ENCODE measurements at places on chromosomes 3 and 15.
A peak's percentile ranks its signal among the peaks of the same experiment; 100 is the strongest.

- no peak for DNase-seq
Measured at GRCh38 chr3:38109580-38110313, 27.2 kb downstream of the ACAA1 start.

- no peak for DNase-seq
Measured at GRCh38 chr3:50652709-50653108, 22.0 kb upstream of the DOCK3 start.

DNA sequence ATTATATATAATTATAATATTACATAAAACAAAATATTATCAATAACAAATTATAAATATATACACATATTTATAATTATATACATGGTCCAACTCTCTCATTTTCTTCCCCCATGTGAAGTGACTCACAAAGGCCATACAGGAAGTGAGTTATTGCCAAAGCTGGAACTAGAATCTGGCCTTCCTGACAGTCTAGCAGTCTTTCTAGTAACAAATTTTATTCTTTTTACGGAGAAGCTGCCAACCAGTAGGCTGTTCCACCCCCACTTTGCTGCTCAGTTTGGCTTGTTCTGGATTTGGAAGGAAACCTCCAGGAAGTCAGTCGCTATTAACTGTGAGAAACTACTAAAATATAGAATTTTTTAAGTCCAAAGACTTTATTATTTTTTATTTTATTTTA lies 79.6 kb downstream of the DHX36 start:
- DNase-seq = no peak

DNA sequence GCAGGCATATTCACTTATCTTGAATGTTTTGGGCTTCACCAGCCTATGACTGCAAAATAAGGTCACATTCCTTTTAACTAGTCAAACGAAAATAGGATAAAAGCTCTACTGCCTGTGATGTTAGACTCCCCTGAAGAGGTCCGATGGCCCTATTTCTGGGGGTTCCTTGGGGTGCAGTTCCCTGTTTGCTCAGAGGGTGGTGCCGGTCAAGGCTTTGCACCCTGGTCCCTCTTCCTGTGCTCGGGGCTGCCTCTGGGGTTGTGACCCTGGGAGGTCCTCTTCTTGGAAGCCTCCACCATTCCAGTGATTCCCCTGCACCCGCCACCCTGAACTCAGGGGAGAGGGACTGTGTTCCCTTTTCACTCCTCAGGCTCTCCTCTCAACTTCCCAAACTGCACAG lies 86.7 kb upstream of the ANKRD34C start:
- DNase-seq = no peak

DNA sequence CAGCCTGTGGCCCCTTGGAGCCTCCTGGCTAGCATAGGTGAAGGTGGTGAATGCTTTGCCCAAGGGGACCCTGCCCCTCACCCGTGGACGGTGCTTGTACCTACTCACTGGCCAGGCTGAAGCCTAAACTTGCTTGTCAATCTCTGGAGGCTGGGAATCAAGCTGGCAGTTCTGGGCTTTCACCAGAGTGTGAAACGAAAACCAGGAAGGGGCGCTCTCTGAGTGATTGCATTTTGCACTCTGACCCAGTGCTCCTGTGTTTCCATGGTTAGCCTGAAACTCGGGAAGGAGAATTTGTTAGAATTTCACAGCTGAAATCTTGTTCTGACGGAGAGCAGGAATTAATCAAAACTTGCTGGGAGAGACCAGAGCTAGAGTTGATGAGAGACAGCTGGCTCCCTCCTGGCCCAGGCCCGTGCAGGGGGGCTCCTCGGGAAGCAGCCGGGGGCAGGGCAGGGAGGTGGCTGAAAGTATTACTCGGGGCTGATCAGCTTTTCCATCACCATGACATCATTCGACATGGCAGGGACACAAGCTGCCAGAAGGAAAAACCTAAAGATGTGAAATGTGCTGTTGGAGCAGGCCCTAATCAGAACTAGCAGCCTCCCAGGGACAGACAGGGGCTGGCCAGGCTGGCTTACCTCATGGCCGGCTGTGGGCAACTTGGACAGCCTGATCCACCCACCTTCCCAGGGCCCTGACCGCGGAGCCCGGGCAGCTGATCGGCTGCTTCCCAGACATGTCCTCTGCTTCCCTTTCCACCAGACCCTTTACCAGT lies 323.6 kb upstream of the CTDSPL start:
- no peak for DNase-seq

- no peak for DNase-seq
Measured at GRCh38 chr15:83688201-83688600, 34.3 kb downstream of the ADAMTSL3 start.

GRCh38 chr15:38593524-38593923 lies 28.9 kb upstream of the RASGRP1 start:
- DNase-seq = no peak

DNA sequence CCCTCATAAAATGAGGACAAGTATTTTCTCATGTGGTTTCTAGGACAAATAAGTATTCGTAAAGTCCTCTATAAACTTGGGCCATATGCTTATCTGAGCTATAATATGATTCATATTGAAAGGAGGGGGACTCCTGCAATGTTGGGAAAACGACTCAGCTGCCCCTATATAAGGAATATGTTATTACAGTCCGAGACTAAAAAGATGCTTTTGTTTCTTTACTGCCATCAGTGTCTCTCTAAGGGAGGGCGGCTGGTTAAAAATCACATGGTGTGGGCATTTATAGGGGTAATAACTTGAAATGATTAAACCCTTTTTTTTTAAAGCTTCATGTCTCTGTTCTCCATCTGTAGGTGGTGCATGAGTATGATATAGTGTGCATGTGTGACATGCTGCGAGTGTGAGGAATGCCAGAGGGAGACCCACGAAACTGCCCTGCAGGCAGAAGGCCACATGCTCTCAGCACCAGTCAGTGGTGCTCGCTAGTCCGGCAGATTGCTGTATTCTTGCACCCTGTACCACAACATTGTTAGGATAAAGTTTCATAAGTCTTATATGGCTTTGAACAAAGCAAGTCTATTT lies 256.0 kb upstream of the CTDSPL start:
- DNase-seq = no peak

GRCh38 chr15:29750754-29751153 lies 71.5 kb downstream of the TJP1 start:
- DNase-seq = no peak

DNA sequence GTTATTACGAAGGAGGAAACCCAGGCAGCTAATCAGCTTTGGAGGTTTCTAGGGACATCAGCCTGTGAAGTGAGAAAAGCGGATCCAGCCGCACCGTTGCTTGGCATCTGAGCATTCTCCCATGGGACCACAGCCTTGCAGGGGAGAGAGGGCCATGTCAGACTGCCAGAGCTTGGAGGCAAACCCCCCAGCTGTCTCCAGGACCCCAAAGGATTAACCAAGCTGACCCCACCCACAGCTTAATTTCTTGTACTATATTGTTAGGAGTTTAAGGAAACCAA lies 5.1 kb downstream of the IGDCC3 start:
- DNase-seq = no peak

DNA sequence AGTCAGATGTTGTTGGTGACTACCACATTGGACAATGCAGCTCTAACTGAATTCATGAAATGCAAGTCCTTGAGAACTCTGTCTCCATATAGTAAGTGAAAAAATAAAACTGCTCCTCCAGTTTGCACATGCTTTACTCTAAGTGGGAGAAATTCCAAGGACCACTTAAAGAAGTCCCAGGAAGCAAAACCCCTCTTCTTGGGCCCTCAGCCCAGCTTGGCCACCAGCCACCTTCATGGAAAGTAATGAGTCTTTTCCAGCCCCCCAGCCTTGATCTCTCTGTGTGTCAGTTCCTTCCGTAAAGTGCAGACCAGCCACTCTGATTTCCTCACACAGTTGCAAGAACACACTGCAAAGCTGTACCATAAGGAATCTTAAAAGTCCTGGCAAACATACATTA lies 34.5 kb downstream of the DAPK2 start:
- DNase-seq = no peak

GRCh38 chr3:126116526-126116925 lies 32.6 kb upstream of the SLC41A3 start:
- DNase-seq = no peak

DNA sequence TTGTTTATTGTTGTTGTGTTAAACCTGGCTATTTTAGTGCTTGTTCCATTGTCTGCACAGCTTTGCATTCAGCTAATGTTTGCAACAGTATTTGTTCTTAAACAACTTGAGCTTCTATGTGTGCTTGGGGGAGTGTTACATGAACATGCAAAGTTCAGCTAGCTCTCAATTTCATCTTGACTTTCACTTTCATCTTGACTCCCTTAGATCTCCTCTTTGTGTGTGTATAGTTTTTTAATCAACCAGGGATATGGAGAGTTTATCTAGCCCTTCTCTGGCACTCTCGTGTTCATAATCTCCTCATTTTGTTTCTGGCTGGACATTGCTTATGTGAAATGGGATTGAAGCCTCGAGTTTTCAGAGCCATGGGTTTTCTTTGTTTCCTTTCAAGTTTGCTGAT lies 212.4 kb upstream of the ZBTB20 start:
- DNase-seq = no peak

- no peak for DNase-seq
Measured at GRCh38 chr15:66038387-66039116, 169.3 kb downstream of the RAB11A start.

DNA sequence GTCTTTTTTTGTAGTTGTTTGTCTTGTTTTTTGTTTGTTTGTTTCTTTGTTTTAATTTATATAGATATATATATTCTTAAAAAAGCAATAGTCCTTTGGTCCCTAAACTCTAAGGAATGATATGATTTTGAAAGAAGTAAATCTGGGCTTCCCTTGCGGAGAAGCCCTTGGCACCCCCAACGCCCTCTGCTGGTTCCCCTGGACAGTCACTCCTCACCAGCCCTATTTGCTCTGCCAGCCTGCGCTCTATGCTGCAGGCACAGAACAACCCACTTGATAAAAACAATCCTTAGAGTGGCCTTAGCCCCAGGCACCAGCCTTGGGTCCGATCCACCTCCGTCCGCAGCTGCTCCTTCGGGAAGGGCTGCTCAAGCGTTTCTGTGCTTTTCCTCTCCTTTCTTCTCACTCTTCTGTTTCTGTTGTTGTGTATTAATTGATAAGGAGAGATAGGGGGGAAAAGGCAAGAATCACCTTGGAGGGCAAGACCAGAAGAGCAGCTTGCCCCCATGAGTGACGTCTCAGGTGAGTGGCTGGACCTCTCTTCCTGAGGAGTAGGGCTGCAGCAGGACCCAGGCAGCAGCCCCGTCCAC lies 13.7 kb upstream of the PARP6 start:
- no peak for DNase-seq

DNA sequence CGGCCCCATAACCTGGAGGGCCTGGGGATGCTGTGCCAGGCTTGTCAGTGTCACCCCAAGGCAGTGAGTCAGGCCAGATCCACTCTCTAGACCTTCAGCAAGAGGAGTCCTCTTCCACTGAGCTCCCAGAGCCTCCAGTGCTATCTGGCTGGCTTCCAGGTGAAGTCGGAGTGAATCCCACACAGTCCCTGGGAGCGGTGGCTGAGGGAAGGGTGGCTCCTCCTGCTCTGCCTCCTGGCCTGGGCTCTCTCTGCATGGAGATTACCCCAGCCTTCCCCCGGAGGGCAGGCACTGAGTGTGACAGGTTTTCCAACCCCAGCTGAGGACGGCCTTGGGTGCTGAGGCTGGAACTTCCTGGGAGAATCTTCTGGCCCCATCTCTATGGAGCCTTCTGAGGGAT lies 82.7 kb downstream of the EPHB1 start:
- no peak for DNase-seq

DNA sequence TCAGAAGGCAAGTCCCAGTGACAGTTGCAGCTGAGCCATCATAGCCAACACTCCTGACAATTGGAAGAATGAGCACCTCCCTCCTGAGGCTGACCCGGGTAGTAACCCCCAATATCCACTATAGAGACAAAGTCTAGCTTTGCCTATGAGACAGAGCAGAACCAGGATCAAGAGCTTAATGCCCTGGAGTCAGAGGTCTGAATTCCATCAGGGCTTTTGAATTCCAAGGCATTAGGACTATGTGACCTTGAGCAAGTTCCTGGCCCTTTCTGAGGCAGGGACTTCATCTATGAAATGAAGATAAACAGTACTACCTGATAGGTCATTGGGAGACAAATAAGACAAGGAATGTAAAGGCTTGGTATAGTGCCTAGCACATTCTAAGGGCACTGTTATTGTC lies 3.1 kb upstream of the INAFM2 start:
- DNase-seq = no peak

GRCh38 chr3:45664578-45664977 lies 24.6 kb upstream of the SACM1L start:
- DNase-seq = no peak

DNA sequence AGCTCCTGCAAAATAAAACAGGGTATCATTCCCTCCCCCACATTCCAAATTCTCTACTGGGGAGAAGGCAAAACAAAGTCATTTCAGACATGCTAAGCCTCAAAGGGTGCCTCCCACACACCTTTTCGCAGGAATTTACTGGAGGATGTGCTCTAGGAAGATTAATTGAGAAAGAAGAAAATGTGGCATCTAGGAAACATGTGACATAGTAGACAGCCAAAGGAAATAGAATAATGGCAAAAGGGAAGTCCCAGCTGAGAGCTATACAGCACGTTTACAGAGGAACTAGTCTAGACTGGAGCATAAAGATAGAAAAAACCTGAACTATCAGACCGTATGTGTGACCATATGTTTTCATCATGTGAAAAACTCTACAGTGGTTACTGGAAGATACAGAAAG lies 58.8 kb upstream of the MELTF start:
- DNase-seq = no peak

DNA sequence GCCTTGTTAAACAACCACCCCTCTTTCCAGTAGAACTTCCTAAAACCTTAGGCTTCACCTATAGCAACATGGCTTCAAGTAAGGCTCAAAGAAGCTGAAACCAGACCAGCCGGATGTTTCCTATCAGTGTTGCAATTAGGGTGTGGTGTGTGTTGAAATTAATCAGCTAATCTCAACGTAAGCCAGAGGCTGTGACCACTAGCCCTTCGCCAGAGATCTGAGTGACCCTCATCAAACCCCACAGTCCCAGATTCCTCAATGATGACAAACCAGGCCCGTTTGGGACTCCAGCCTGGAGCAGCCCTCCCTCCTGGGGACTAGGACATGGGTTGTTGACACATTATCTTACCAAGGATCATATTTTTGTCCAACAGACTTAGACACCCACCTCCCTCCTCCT lies 27.3 kb downstream of the CYP11A1 start:
- peak; percentile 15 for DNase-seq

GRCh38 chr3:123083383-123084124 lies 16.7 kb downstream of the PDIA5 start:
- DNase-seq = no peak

All from BJ (cell line).